ENCODE measurements at places on chromosomes 12 and 14.

DNA sequence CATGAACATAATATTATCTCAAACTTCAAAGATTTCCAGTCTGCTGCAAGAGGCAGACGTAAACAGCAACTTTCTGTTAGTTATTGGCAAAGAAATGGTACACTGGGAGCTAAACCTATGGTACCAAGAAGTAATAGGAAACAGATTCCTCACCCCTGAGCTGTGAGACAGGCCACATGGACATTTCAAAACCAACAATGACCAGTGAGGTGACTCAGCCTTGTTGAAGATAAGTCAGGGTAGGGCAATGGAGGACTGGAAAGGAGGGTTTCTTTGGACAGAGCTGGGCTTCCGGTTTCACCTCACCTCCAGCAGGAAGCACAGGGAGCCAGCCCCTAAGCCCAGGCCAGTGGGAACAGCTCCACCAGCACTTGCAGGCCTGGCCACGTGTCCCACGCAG, 1320.5 kb downstream of the AACS start:
- DNase-seq = no peak

- DNase-seq = no peak
Measured at GRCh38 chr12:52193991-52194390, 2.2 kb upstream of the KRT80 start.

DNA sequence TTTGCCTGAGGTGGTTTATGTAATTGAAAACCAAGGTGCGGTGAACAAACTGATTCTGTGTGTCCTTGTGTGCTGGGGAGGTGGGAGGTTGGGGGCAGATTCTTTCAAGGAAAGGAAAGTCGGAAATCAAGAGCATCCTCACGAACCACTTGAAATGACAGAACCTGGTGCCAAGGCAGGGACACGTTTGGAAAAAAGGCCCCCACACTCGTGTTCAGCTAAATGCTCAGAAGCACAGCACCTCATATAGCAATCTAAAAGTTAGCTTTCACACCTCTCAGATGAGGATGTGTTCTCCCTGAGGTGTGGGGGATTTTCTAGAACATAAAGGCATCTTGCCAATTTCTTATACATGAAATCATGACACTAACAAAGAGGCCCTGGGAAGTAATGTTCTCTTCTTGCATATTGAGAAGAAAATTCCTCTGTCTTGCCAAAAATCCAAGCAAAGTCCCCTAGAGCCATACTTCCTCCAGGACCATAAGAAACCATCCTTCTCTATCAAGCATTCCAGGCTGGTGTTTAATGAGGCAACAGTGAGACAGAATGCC, 119.6 kb downstream of the PLXNC1 start:
- no peak for DNase-seq

DNA sequence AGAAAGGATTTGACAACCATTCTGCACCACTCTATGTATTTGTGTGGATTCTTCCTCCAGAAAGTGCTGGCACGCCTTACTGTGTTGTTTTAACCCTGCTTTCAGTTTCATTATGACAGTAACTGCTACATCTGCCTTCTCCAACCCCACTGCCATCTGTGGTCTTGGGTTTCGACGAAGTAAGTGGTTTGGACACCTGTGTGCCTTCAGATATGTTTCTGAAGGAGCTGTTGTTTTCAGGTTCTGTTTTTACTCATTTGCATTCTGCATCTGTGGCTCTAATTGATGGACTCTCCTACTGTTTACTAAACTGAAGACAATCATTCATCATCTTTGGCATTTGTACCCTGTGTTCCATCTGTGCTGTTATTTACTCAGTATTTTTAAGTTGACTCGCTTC, 4.1 kb downstream of the TSHR start:
- DNase-seq = peak; percentile 66

GRCh38 chr12:46562625-46563225, 190.2 kb upstream of the SLC38A2 start:
- no peak for DNase-seq

- no peak for DNase-seq
Measured at GRCh38 chr12:84891106-84891838, 21.3 kb downstream of the SLC6A15 start.

DNA sequence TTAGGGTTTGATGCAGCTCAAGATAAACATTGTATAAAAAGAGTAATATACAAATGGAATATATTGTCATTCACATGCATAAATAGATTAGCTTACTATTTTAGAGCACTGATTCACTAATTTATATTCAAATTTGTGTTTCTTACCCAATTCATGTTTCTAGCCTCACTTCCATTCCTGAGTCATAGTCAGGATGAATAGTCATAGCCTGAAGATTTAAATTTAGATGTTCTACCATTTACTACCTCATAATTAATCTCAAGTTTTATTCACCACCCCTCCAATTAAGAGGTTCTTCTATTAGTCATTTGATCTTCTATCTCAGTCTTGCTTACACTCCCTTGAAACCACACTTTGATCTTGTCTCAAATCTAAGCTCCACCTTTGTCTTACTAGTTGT, 38.7 kb downstream of the ANO4 start:
- no peak for DNase-seq

DNA sequence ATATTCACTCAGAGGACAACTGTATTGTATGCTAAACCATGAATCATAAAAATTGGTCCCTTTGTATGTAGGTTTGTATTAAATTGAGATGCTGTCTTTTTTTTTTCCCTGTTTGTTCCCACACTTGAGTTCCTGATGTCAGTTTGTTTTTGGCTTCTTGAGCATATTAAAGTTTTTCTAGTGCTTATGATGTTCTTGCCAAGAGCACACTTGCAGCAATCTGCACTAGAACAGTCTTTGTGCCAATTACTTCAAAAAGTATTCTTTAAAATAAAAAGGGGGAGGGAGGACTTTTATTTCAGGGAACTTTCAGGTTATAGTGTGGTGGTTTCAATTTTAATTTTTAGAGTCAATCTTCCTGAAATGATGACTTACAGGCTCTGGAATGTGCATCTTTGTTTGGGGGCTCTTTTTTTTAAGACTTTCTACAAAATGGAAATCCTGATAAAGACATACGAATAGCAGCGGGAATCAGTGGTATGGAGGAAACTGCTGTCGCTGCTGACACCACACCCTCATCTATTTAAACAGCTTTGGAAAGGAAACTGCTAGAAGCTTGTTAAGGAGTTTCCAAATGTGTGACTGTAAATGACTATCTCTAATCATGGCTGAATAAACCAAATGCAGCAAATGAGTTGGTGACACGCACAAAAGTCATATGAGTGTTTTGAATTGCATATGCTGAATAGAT, 188.6 kb downstream of the EGLN3 start:
- no peak for DNase-seq

DNA sequence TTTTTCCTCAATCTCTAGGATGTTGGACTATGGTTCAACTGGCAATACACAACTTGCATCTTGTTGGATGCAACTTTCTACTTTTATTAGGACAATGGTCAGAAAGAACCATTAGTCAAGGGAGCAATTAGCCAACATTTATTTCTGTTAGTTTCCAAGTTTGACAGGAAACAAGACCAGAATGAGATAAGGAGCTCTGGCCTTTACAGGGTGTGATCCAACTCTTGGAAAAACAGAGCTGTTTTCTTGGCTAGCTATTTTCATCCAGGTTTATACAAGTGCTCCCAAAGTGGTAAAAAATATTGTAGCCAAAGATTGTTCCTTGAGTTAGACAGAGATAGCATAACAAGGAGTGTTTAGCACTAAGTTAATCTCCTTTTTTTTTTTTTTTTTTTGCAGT, 3.9 kb upstream of the SYNE2 start:
- no peak for DNase-seq

GRCh38 chr12:111366075-111366474, 2.8 kb downstream of the PHETA1 start:
- no peak for DNase-seq

- peak; percentile 47 for DNase-seq
Measured at GRCh38 chr14:89720741-89721729, 233.5 kb downstream of the EFCAB11 start.

- DNase-seq = no peak
Measured at GRCh38 chr12:93785249-93786010, 108.3 kb downstream of the CRADD start.

DNA sequence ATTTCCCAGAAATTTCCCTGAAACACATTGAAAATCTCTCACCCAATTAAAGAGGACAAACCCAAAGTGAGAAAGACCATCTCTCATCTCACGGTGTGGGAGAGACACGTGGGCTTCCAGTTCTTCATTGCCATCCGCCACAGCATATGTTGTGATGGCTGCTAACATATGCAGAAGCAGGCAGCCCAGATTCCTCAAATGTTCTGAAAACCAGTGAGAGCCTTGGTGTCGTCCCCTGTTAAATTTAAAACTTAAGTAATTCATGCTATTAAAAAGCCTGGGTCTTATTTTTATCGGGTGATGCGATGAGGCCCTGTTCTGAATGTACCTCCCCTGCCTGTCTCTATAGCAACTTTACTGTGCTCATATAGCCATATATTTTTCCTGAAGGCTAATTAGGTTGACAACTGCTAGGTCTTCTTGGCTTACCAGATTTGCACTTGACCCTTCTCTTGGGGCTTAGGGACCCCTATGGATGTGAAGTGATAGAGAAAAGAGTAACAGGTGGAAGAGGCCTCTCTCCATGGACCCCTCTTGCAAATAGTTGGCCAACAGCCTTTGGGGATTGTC, 2.8 kb upstream of the FGF6 start:
- no peak for DNase-seq

DNA sequence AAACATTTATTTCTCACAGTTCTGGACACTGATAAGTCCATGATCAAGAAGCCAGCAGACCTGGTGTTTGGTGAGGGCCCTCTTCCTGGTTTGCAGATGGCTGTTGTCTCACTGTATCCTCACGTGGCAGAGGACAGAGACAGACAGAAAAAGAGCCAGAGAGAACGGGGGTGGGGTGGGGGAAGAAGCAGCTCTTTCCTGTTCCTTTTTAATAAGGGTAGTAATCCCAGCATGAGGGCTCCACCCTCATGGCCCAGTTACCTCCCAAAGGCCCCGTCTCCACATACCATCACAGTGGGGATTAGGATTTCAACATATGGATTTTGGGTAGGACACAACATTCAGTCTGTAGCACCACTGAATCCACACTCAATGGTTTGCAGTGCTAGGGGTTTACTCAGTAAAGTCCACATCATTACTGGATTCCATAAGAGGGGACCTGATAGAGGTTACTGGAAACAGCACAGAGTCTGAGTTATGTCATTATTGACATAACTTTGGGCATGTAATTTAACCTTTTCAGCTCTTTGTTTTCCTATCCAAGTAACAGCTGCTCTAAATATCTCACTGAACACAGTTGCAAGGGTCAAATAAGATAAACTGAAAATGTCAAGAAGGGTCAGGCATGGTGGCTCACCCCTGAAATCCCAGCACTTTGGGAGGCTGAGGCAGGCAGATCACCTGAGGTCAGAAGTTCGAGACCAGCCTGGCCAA, 53.2 kb downstream of the RPAP3 start:
- peak; percentile 53 for DNase-seq

DNA sequence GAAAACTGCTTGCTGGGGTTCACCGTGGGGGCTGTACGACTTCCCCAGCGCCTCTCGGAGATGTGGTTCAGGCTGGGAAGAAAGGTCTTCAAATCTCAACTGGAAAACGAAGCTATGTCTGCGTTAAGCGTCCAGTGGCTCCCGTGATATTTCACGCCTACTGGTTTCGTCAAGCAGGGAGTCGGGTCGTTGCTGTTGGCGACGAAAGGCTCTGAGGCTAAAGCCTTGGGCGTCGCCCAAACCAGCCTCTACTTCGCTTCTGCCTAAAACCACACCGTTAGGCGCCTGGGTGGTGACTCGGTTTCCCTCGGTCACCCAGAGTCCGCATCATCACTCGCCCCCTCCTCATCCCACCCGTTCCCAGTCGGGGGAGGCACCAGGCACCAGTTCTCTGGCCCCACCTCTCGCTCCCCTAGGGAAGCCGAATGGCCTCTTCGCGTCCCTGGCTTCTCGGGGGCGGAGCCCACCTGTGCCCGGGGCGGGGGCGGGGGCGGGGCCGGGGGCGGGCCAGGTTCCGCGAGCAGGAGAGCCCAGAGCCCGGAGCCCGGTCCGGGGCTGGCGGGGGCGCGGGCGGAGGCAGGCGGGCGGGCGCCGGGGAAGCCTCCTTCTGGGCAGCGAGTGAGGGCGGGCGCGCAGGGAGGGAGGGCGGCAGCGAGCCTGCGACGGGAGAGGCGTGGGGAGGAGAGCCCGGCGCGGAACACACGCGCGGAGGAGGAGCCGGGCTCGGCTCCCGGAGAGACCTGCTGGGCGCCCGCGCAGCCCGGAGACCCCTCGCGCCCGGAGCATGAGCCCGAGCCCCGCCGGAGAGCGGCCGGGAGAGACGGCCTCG, at the start of gene B4GALNT3:
TSS of gene B4GALNT3 (plus strand) at position 510 of the 829 bp plus-strand sequence. CDS start 438 bp downstream, outside the sequence.
- no peak for DNase-seq

- DNase-seq = no peak
Measured at GRCh38 chr12:38527631-38528030, 211.1 kb downstream of the ALG10B start.

DNA sequence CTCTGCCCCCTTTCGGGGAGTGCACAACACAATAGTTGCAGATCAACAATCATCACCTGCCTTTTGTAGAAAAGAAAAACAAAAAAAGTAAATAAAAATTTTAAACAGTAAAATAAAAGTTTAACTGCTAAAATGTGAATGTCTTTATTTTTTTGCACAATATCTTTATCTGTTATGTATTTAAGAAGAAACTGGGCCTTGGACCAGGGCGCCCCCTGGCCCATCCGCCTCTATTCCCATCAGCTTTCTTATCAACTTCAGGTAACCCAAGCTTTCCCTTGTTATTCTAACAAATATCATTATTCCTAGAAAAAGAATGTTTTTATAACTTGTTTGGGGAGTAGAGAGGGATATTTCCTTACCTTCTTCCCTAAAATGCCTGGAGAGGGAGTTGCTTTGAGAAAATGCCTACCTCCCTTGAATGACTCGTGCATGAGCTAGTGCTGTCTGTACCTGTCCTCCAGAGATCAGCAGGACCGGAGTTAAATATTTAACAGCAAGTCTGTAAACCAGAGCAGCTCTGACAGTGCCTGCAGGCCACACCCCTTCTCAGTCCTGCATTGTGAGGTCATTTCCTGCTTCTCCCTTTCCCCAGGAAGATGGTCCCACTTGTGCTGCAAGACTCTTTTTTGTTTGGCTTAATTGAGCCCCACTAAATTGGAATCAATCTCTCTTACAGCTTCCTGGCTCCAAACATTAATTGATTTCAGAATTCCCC, 192.8 kb upstream of the RGS6 start:
- peak; percentile 46 for DNase-seq

- no peak for DNase-seq
Measured at GRCh38 chr12:27667540-27667939, 28.7 kb upstream of the REP15 start.

DNA sequence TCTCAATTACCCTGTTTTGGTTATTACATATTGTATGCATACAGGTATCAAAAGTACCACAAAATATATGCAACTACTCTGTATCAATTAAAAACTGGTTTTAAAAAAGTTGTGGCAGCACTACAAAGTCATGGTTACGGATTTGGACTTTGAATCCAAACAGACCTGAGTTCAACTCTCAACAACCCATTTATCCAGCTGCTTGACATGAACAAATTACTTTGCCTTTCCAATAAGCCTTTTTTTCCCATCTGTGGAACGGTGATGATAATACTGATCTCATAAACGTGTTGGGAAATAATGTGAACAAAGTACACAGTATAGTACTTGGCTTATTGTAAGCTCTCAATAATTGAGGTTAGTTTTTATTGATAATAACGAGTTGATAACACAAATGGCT, 85.0 kb downstream of the MNAT1 start:
- no peak for DNase-seq

Measured in Karpas-422 (cell line).